SK-N-DZ (cell line): ENCODE measurements at places on chromosomes 6 and 20.

DNA sequence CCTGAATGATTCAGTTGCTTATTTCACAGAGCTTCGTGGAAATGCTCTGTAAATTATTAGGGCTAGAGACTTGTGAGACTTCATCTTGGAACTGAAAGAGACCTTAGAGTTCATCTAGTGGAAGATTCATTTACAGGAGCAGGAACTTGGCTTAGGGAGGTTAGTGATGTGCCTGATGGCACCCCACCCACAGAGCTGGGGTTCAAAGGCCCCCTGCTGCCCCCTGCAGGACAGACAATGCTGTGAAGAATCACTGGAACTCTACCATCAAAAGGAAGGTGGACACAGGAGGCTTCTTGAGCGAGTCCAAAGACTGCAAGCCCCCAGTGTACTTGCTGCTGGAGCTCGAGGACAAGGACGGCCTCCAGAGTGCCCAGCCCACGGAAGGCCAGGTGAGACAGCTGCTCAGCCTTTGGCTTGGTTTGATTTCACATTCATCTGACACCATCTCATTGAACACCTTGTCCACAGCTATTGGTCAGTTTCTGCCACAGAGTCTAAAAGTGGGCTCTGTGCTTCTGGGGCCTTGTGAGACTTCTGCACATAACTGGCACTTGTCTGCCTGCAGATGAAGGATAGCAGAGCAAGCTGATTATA lies 25.1 kb downstream of the MYBL2 start:
- DNase-seq, result peak; percentile 54

DNA sequence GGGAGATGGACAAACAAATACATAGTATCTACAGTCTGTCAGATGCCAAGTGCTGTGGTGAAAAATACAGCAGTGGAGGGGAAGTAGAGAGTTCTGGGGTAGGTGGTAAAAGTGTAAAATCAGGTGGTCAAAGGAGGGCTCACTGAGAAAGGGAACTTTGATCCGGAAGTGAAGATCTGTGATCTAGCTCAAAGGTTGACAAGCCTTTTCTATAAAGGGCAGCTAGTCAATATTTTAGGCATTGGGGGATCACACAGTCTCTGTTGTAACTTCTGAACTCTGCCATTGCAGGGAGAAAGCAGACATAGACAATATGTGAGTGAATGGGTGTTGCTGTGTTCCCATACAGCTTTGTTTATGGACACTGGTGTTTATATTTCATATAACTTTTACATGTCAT lies 38.6 kb downstream of the SH3BGRL2 start:
- DNase-seq, result no peak

- DNase-seq, result peak; percentile 93
Measured at GRCh38 chr6:21997119-21998037, 299.5 kb downstream of the PRL start.

GRCh38 chr6:135230711-135231468 lies 49.8 kb downstream of the MYB start:
- DNase-seq, result no peak

DNA sequence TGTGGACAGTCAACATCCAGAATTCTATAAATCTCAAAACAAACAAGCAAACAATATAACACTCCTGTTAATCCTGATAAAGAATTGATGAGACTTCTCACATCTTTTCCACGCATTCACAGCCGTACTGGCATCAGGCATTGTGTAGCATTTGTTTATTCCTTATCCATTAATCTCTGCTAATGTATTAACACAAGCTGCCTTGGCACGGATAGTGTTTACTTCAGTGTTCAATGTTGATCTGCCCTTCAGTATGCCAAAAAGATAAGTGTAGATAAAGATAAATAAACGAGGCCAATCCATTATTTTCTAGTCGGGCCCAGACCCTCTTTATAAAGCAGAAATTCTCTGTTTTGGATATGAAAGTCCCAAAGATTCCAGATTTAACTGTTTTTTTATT lies 16.1 kb downstream of the UFL1 start:
- DNase-seq, result no peak

- no peak for DNase-seq
Measured at GRCh38 chr6:46014511-46015118, 1.0 kb downstream of the CLIC5 start.

DNA sequence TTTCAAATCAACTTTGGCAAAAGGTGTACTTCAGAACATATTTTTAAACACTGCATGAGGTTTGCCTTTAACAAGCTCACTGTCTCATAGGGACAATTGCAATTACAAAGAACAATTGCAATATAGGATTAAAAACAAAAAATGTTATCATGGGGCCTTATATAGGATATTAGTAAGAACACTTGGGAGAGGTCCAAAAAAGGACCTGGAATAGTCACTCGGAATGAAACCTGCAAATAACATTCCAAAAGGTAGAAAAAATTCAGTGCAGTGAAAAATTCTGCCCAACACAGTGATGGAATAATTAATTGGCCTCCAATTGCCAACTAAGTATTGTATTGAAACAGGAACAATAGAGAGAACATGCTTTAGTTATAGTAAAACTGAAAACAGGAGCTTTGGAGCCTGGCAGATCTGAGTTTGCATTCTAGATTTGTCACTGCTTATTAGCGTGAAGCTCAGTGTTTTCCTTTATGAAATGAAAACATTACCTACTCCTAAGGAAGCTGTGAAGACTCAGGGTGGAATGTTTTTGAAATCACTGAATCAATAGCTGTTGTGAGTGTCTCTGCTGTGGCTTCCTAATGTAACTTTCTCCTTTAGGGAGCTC lies 172.6 kb upstream of the BMP5 start:
- DNase-seq, result no peak

DNA sequence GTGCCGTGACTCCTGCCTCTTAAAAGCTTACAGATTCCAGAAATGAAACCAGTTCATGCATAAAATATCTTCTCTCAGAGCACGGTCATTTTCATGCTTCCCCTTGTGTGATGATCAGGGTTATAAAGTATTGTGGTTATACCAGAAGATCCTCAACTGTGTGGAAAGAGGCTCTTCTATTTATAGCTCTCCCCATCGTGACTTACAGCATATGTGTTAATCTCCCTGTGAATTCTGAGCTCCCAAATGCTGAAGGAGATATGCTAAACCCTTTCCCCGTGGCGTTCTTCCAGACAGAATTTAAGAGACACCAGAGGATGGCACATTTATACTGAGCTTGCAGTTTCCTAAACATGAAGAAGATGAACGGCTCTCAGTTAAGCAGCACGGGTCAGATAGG lies 158.8 kb downstream of the CDH26 start:
- no peak for DNase-seq

DNA sequence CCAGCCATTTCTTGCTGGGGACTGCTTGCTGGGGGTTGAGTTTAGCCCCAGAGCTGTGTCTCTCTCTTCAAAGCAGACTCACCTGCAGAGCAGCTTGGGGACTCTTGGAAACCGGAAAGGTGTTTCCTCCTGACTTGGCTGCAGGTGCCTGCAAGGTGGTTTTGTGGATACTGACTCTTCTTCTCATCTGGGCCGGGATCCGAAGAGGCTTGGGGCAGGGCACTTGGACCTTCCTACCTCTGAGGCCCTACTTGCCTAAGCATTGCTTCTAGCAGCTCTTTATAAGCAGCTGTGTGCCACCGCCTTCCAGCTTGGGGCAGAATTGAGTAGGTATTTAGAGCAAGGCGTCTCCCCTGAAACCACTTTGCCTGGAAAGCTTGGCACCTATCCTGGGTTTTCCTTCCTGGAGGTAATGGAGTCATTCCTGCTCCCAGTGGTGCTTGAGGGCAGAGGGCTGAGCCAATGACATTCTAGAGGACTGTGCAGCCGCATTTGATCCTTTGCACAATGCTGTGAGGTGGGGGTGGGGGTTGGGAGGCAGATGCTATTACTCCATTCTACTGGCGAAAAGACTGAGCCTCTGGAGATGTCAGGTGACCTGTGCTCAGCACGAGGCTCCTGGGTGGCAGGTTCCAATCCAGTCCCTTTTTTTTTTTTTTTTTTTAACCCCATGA lies 3.4 kb upstream of the CTSZ start:
- no peak for DNase-seq
